ENCODE measurements at places on chromosomes 11 and 22.

GRCh38 chr11:121814962-121815361 is 301.1 kb downstream of the BLID start:
- no peak for DNase-seq

GRCh38 chr11:100031973-100032372 is 655.1 kb upstream of the ARHGAP42 start:
- no peak for DNase-seq

DNA sequence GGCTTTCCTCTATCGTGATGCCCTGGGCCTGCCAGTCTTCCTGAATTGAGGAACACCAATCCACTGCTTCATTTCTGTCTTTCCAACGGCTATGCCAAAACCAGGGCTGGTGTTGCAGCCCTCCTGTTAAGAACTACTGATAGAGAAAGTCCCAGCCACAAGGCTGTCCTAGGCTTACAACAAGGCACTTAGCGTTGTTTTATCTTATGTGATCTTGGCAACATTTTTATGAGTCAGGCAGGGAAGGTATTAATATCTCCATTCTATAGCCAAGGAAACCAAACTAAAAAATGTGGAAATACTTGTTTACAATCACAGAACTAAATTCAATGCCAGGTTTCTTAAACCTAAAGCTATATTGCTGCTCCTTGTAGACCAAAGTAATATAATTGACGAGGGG is 89.9 kb upstream of the AMOTL1 start:
- DNase-seq: no peak

DNA sequence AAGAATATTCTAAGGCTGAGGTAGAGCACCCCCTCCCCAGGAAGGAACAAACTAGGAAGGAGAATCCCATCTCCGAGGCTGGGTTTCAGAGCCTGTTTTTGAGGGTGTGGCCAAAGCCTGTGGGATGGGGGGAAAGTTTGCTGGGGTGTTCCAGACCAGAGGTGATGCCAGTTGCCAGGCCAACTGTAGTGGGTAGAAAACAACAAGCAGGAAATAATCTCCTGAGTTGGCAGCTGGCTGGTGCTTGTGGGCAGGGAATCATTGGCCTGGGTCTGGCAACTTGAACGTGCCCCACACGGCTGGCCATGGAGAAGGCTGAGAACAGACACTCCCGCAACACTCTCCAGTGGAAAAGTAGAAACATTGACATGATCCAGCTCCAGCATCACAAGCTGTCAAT is 385.6 kb downstream of the ETS1 start:
- no peak for DNase-seq

DNA sequence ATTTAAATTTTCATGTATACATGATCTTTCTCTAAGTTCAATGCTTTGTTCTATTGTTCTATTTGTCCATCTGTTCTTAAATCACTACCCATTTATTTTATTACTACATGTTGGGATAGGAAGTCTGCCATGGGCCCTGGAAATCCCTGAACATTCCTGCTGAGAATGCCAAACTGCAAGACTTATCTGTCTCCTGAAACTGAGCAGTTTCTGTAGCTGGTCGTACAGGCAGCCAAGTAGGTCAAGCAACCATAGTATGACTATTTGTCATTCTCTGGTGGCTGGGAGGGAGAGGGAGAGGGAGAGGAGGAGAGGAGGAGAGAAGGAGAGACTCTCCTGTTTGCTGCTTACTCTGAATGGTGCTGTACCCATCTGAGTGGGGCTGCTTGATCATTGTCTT is 82.8 kb upstream of the SNX19 start:
- no peak for DNase-seq

- no peak for DNase-seq
These were observed 56.6 kb upstream of the UBASH3B start for GRCh38 chr11:122598971-122599370.

GRCh38 chr22:29587938-29588699 is 7.2 kb upstream of the NIPSNAP1 start:
- DNase-seq: no peak

DNA sequence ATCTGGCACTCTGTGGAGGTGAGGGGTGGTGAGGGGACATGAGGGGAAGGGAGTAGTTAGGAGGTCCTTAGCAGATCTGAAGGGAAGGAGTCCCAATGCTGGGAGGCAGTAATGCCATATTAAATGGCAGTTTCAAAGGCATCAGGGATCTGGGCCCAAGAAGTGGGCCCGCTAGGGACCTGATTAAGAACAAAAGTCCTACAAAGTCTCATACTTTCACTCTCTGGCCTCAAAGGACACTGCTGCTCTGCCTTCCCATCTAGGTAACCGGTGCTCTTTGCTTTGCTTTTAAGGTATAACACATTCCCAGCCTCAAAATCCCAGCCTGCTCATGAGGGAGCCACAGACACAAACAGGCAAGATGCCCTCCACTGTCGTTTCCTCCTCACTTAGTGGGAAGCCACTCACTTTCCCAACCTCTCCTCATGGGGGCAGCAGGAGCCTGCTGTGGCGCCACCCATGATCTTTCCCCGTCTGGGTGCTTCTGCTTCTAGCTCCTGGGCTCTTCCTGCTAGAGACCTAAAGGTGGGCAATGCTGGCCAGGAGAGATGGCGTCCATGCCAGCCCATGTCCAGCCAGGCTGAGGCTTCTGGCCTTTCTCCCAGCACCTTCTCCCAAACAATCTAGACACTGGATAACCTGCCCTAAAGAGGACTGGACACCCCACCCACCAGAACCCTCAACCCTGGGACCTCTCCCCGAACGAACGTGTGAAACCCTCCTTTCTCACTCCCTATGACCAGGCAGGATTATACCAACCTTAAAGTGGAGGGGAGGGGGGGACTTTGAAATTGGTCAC is 68.3 kb downstream of the PLEKHA7 start:
- peak; percentile 31 for DNase-seq

DNA sequence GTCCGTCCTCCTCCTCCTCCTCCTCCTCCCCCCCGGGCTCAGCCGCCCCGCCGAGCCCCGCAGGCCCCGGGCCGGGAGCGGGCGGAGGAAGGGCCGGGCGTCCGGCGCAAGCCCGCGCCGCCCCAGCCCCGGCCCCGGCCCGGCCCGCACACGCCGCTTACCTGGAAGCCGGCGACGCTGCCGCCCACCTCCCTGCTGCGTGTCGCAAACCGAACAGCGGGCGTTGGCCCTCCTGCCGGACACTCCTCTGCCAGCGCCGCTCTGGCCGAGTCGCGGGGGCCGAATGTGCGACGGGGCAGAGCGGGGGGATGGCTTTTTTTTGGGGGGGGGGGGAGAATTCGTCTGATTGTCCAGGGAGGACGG is 1.1 kb downstream of the IGF2 start:
- DNase-seq: no peak

DNA sequence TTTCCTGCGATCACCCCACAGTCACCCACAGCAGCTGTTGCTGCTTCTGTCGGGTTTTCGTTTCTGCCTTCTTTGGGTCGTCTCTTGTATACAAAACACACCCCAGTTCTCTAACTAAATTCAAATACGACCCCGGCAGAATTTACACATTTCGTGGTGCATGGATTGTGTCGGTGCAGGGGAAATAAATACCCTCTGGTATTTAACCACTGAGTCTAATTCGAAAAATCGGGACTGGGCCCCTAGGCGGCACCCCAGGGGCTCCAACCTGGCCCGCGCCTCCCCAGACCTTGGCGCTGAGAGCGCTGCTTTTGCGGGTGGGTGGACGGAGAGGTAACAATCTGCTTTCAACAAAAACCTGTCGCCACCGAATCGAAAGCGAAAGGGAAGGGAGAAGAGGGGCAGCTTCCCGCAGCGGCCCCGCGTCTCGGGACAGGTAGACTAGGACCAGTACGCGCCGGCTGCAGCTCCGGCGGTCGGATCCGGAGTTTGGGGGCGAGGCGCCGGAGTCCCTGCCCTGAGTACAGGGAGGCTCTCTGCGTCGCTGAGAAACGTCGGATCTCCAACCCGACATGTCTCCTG is 4.4 kb downstream of the ALX4 start:
- DNase-seq: peak; percentile 13

GRCh38 chr22:25651332-25652085 is 87.0 kb downstream of the GRK3 start:
- no peak for DNase-seq

DNA sequence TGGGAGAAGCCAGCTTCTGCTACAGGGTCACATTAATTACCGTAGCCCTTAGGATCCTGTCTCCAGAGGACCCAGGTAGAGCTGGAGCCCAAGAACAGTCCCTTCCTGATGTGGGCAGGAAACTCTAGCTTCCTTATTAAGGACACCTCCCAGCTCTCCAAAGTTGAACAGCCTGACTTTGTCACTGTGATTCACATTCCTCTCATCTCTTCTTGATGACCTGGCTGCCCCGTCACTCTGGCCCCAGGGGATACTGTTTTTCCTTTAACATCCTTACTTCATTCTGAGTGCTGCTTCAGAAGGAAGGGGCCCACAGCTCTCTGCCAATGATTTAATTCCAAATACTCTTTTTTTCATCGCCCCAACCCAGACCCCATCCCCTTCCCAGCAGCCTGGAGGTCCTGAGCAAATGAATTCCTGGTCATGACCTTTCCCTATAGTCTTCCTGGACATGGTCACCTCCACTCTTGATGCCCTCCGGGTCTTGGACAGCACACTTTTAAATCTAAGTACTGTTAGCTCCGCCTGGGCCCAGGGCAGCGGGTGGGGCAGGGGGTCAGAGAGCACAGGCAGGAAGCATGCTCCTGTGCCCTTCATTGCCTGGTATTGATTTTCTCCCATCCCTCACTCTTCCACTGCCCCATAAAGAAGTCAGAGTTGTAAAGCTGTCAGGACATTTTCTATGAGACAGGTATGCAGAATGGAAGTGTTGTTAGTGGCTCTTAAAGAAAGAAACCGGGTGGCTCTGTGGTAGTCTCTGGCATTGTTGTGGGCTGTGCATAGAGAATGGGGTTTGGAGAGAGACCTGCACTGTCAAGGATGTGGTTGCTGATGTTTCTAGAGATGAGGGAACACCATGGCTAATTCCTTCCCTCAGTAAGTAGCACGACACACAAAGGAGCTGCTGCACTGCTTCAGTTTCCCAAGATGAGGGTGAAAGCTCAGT is 22.3 kb upstream of the SPON1 start:
- peak; percentile 20 for DNase-seq

- DNase-seq: no peak
These were observed 5.2 kb downstream of the IRAG1 start for GRCh38 chr11:10688401-10688800.

DNA sequence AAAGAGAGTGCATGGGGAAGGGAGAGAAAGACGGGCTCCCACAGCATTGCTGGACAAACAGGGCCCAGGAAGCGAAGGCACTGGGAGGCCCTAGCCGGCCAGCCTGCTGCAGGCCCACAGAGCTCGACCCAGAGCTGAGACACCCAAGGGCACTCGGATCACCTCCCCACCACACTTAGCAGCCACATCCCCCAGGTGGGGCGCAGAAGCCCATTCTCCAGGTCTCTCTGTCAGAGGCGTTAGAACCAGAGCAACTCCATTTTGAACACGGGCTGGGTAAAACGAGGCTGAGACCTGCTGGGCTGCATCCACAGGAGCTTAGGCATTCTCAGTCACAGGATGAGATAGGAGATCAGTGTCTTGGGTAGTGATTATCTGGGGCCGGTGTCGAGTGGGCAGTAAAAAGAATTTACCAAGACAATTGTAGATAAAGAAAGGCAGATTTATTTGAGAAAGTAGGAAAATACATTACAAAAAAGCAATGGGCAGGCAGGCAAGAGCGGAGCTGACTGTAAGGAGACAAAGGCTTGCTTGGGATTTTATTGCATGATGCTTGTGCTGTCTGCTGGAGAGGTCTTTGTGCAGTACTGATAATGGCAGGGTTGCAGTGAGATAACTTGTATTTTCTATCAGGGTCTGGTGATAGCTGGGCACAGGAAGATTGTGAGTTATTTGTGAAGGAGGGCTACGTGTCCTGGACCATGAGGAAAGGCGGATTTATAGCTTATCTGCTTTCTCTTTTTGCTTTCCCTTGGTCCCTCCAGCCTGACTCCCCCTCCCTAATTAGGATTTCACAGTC is 13.4 kb upstream of the CAPN5 start:
- no peak for DNase-seq

DNA sequence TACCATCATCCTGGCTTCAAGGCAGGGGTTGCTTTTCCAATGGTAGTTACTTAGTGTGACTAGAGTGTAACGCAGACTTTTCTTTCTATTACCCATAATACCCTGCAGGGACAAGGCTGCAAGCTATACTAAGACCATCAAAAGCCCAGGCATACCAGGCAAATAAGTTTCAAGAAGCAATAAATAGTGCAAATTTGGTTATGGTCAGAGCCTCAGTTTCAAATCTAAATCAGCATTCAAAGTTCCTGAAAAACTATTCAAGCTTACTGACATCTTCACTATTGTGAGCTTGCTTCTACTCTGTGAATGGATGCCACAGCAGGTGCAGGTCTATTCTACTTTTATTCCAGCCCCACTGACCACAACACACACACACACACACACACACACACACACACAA is 2.5 kb upstream of the HBB start:
- no peak for DNase-seq

DNA sequence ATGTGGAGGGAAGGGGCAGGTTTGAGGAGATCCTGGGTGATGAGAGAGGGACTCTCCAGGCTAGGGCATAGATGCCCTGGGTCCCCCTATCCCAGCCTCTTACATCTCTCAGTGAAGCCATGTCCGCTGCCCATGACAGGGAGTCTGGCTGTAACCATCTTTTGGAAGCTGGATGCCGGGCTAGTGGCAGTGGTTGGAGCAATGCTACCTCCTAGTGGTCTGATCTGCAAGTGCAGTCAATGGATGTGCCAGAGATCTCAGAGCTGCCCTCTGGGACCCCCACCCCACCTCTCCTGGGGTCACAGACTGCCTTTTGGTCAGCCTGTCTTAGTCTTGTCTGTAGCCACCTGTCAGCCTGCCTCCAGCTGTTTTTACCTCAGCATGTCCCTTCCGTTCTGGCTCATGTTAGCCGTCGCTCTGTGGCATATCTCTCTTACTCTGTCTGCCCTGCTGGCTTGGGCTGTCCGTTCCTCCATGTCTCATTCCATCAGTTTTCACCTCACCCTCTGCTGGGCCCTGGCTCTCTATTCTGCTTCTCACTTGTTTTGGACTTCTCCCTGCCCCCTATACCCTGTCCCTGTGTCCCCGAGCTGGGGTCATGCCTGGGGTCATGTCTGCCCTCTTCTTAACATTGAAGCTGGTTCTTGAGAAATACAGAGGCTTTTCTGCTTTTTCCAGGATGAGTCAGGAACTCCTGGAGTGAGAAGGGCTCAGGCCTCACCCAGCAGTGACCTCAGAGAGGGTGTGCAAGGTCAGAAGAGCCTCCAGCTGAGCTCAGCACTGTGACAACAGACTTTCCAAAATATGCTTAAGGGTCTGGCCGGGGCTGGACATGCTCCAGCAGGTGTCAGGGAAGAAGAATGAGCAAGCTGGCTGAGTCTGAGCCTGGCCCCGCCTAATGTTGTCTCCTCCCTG is 52.0 kb upstream of the THY1 start:
- peak; percentile 47 for DNase-seq

All from CD4-positive, alpha-beta T cell treated with Interleukin-15 for 4 hours (primary cell).